Suprapubic skin (tissue), 4 donors: ENCODE measurements at places on chromosomes 4 and X.

DNA sequence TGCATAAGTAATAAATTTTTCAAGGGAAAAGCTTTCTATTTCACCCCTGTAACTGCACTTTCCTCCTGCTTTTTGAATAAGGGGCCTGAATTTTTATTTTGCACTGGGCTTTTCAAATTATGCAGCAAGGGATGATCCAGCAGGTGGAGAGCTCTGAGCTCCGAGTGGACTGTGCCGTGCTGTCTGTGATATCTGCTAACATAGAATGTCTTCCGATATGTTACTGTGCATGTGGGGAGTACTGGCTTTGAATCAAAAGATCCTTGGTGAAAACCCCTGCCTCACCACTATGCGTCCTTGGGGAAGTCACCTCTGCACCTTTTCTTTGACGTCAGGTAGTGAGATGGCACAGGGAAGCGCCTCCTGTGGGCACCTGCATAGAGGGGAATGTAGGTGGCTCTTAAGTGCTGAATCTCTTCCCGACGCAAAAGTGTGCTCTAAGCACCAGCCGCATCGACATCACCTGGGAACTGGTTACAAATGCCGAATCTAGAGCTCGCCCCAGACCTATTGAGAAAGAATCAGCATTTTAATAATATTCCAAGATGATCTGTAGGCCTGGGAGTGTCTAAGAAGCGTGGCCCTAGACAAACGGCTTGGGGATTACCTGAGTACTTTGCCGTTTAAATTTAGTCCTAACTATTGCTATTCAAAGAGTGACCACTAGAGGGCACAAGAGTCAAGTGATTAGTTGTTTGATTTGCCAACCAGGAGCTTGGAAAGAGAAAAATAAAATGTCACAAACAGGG lies 19.2 kb upstream of the WFS1 start:
- DNase-seq: no peak

DNA sequence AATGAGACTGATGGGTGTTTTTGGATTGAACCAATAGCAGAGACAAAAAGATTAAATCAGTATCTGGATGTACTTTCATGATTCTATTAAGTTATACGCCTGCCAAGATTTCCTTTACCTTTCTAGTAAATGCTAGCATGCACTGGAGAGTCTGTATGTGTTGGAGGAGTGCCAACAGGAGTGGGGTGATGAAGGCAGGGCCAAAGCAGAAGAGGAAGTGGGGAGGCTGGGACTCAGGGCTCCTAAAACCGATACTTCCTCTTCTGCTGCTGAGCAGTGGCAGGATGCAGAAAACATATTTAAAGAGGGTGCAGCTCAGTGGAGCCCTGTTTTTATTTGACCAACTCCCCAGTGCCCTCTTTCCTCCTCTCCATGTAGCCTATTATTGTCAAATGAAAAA lies 5.6 kb downstream of the CYSLTR1 start:
- no peak for DNase-seq

GRCh38 chrX:79365591-79365990 lies 1.5 kb downstream of the ITM2A start:
- DNase-seq: no peak

DNA sequence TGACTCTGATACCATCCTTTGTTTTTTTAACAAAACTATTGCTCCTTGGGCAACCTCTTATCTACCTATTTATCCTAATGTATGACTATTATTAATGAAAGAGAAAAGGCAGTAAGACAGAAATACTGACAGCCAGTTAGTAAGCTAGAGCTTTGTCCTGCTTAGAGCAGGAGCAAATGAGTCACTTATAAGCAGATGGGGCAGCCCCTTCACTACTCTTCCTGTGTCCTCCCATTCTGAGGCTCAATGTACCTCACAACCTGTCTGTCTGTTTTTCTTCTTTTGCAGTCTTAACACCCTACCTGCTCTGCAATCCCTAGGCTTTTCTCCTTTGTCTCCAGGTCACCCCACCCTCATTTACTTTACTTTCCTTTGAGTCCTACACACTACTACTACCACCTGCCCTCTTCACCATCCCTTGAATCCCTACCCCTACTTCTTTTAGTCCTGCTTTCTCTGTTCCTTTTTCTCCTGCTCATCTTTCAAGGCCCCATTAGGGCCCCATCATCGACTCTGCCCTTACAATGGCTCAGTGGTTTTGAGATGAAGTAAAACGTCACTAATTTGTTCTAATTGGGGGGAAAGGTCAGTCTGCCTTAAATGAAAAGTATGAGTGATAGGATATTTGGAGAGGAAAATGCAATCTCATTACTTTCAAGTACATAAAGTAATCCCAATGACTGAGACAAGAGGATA lies 294.3 kb downstream of the GUCY2F start:
- no peak for DNase-seq

DNA sequence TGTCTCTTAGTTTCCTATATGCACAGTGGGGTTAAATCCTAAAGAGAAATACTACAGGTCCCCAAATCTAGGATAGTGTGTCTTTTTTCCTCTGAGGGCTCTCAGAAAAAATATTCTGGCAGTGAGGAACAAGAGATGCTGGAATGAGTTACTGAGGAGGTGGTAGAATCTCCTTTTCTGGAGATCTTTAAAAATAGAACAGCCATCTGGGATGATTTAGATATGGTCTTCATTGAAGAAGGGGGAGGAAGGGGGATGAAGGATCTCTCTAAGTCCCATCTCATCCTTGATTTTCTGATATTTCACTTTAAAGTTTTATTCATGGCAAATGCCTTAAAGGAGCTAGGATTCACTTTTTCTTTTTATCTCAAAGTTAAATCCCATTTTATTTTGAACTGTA lies 235.0 kb downstream of the MAML3 start:
- no peak for DNase-seq

DNA sequence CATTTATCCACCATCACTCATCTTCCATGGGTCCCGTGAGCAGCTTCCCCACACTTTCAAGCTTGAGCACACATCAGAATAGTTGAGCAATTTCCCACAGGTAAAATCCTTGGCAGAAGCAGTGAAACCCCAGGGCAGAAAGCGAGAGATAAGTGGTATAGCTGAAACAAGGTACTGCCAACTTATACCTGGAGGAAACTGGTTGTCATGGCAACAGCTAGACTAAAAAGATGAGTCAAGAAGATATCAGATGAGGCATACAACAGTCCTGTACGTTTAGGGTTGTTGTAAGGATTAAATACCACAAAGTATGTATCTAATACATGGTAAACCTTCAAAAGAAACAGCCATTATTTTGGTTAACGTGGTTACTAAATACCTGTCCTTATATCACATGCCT lies 66.9 kb upstream of the PHOX2B start:
- no peak for DNase-seq
